Activated T-helper 1 cell treated with Interleukin-2 at 50 U/mL for 16 hours (primary cell): ENCODE measurements at places on chromosomes 3 and 15.

DNA sequence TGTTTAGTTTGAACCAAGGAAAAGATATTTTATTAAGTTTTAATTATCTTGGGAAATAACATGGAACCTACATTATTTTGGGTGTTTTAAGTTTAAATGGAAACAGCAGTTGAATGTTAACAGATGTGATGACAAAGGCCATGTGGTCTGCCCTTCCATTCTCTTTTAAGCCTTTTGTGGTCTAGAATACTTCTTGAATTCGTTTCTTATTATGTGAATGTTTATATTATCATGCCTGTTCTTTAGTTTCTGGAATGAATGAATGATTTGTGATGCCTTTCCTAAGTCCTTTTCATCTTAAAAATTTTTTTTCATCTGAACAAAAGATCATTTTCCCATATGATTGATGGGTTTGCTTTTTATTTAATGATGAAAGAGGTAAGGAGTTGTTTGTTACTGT lies 44.6 kb downstream of the SNRK start:
- no peak for DNase-seq

GRCh38 chr15:38424101-38424552 lies 29.8 kb upstream of the FAM98B start:
- no peak for DNase-seq

DNA sequence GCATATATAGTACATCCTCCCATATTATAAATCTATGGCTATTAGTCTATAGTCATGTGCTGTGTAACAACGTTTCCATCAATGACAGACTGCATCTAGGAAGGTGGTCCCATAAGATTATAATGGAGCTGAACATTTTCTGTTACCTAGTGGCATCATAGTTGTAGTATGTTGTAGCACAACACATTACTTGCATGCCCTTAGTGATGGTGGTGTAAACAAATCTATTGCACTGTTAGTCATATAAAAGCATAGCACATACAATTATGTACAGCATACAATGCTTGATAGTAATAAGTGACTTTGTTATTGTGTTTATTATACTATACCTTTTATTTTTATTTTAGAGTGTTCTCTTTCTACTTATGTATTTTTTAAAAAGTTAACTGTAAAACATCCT lies 37.4 kb upstream of the TNFSF10 start:
- DNase-seq, result no peak

DNA sequence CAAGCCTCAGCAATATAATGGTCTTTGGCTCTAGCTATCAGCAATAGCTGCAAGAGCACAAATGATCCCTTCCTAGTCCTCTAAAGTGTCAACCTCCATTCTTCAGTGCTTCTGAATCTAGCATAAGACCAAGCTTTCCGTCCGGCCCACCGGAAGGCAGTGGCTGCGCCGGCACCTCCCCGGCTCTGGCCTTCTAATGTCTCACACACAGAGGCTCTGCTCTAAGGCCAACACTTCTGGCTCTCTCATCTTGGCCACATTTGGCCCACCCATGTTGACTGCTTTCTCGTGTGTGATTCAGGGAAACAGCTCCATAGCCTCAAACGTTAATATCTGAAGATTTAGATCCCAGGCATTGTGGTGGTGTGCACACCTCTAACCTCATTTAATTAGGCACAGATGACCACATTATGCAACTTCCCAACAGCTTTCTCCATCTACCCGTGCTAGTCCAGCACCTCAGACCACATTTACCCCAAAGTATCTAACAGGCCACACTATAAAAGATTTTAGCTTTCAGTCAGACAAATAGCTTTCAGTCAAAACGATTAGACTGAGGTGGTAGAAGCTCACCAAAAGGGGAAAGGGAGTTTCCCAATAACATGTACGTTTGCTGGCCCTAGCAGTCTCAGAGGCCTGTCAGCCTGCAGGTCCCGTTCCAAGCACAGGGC lies 19.3 kb downstream of the SLC51A start:
- no peak for DNase-seq

GRCh38 chr3:37162501-37163245 lies 11.7 kb downstream of the LRRFIP2 start:
- no peak for DNase-seq

GRCh38 chr3:128313071-128313725 lies 153.5 kb downstream of the DNAJB8 start:
- no peak for DNase-seq

DNA sequence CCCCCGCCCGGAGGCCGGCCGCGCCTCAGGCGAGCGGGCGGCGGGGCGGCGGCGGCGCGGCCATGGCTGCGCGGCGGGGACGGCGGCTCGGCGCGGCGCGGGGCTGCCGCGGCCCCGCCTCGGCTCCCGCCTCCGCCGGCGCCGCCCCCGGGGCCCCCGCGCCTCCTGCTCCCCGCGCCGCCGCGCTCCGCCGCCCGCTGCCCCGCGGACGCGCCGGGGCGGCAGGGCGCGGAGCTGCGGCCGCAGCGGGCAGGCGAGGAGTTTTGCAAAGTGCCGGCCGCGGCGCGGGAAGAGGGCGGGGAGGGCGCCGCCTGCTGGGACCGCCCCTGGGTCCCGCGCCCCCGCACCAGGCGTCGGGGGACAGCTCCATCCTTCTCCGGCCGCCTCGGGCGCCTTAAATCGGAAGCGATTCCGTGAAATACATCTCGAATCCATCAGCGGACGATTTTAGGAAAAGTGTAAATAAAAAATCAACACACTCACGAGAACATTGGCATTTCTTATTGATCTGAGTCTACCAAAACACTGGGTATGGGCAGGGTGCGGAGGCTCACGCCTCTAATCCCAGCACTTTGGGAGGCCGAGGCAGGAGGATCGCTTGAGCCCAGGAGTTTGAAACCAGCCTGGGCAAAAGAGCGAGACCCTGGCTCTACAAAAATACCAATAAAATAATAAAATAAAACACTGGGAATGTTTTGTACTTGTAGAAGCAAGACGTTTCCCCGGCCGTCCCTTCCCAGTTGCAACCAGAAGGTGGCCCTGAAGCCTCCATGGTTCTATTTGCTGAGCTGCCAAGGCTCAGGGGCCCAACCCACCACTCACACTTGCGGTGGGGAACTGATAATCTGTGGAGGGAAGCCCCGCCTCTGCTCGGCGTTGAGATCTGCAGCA lies 136.9 kb downstream of the NUP210 start:
- no peak for DNase-seq

DNA sequence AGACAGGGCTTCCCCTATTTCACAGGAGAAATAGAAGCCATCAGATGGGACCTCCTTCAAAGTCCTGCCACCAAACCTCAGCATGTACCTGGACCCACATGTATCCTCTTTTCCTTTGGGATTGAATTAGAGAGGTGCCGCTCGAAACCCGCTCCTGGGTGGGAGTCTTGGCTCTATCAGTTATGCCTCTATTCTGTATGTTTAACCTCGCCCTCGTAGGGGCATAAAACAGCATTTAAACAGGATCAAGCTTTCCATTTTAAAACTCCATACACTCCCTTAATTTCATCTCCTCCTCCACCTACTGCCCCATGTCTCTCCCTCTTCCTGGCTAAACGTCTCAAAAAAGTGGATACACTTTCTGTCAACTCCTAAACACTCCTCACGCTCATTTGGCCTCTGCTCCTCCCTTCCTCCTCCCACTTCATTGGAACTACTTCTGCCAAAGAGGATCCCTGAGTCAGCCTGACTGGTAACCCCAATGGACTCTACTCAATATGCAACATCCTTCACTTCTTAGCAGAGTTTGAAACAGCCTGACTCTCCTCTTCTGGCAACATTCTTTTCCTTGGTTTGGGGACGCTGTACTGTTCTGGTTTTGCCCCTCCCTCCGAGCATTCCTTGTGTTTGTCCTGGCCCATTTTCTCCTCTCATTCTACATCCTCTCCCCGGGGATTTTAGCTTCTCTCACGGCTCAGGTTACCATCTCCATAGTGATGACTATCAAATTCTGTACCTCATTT lies 23.0 kb upstream of the MUC20 start:
- DNase-seq, result no peak

- no peak for DNase-seq
Observed at GRCh38 chr3:89474333-89475130, 367.1 kb downstream of the EPHA3 start.

DNA sequence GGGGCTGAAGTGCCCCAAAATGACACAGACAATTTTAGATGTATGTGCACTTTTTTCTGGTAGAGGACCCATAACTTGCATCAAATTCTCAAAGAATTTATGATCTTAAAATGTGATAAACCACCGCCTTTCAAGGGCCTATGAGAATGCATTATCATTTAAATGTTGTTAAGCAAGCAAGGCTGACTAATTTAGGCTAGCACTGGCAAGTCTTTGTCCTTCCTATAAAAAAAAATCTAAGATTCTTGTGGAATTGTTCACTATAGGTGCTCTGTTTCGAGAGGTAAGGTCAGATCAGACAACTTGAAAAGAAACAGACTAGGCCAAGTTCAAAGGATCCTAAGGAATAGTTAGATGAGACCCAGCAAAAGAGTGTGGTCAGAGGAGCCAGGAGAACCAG lies 128.9 kb upstream of the PHLDB2 start:
- DNase-seq, result no peak

DNA sequence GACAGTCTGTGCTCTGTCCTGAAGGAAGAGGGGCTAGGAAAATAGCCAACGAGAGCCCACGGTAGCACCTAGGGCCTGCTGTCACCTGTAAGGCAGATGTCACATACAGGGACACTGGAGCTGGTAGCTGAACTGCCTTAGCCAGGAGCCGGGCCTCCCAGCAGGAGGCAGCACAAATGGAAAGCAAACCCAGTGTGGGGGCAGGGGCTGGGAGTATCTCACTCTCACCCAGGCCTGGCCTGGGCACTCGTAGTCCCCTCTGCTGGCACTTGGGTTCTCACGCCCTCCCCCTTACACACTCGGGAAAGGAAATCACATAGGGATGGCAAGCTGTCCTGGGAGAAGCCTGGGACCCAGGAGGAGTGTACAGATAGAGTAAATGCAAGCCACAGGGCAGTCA lies 173.1 kb upstream of the CHRNA7 start:
- no peak for DNase-seq

DNA sequence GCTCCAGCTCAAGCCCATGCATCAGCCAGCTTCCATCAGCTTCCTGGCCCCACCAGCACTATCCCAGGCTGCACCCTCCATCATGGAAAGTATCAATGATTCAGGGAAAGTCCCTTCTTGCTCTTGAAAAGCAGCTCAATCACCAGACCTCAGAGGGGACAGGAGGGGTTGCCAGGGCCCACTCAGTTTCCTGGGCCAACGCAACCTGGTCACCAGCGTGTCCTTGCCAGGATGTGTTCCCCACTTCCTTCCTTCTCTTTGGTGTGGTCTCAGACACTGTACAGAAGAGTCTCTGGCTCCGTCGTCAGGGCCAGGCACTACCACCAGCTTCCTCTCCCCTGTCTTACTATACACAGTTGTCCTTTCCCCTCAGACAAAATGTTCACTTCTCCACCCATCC lies 3.0 kb downstream of the HDC start:
- DNase-seq, result no peak
